ENCODE measurements at places on chromosomes 4 and X.

- peak; percentile 42 for DNase-seq
Measured at GRCh38 chr4:48896845-48897244, 9.7 kb downstream of the OCIAD2 start.

DNA sequence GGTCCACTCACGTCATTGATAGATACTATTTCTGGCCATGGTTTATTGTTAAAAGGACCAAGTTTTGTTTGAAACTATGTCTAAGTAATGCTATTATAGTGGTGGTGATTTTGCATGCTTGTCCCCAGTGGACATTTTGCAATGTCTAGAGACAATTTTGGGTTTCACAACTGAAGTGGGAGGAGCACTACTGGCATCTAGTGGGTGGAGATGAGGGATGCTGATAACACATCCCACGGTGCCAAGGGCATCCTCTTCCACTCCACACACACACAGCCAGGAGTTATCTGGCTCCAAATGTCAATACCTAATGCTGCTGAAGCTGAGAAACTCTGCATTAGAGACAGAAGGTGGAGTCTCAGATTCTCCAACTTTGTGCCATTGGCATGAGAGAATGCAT is 131.2 kb downstream of the FRMPD4 start:
- DNase-seq = peak; percentile 6

DNA sequence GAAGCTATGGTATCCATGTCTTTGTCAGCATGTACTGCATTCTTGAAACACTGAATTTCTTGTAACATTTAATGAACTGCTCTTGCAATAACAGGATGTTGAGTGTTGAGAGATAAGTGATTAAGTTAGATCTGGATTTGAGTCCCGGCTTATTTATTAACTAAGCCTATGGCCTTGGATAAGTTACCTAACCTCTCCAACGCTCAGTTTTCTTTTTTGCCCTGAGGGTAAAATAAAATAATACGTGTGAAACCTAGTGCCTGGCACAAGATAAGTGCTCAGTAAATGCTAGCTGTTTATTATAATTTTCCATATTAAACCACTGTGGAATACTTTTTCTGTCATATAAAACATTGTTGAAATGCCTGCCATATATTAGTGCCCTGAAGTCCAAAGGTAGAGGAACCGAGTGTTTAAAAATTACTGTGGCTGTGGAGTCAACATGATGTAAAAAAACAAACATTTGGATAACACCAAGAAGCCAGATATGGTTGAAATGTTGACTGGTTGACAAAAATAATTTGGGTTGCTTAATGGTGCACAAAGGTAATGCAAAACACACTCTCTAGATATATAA is 58.6 kb upstream of the ALB start:
- no peak for DNase-seq

GRCh38 chrX:6729626-6730025 is 194.7 kb upstream of the VCX3A start:
- no peak for DNase-seq

DNA sequence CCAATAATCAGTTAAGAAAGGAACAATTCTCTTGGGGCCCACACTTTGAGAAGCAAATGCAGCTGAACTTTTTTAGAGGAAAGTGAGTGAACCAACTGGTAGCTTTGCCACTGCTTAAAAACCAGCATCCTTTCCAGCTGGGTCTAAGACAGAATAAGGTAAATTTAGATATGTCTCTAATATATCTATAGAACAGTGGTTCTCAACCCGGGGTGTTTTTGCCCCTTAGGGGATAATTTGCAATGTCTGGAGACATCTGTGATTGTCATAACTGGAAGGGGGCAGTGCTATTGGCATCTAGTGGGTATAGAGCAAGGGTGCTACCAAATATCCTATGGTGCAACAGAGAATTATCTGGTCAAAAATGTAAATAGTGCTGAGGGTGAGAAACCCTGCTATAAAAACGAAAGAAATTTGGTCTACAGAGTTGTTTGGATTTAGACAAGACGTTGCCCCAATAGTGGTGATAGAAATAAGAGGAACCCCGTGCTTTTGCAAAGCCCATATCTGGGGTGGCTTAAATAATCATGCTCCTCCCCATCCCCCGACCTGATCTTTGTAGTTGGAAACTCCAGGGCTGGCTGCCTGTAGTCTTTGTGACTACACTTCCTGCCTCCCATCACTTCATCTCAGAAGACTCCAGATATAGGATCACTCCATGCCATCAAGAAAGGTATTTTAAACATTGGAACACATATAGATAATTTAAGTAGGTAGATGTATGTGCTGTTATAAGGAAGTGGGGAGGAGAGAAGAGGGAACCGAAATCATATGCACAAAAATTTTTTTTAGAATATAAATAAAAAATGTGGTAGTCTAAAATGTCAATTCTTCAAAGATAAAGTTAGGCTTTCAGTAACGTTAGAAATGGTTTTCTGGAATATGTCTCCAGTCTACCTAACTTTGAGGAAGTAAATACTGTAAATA is at the start of gene TLR7:
TSS of gene TLR7 (plus strand) at position 622 of the 927 bp plus-strand sequence. CDS start 507 bp downstream, outside the sequence.
- DNase-seq = no peak

DNA sequence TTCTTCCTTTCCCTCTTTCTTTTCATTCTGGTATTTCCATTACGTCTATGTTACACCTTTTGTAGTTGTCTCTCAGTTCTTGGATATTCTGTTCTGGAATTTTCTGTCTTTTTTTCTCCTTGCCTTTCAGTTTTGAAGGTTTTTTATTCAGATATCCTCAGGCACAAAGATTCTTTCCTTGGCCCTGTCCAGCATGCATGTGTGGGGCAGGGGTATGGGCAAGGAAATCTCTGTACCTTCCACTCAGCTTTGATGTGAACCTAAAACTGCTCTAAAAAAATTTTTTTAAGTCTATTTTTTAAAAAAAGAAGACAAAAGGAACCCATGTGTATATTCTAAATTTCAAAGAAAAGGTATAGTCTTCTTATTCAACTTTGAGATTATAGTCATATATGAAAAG is 180.5 kb downstream of the SOWAHB start:
- DNase-seq = no peak

- DNase-seq = no peak
Measured at GRCh38 chr4:53997898-53998297, 66.5 kb downstream of the CHIC2 start.

DNA sequence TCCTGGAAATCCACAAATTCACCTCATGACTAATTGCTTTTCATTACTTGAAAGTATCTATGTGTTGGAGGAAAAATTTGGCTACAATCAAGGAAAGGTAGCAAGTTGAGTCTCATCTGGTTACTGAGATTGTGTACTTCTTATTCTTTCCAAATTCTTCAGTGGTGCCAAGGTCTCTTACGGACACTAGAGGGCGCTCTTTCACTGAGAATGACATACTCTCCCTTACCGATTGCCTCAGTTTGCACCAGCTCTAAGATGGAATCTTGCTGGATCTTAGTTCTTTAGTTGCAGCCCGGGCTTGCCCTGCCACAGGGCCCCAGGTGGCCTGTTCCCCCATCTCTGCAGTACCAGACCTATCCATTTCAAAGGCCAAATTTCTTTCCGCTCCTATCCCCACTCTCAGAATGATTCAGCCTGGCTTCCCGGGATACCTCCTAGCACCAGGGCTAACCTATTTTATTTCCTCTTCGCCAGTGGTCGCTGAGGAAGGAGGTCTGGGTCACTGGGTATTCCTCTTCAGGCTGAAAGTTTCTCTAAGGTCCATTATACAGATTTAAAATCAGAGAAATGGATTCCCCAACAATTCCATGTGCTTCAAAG is 24.6 kb upstream of the GPR50 start:
- DNase-seq = peak; percentile 64

- no peak for DNase-seq
Measured at GRCh38 chr4:1385373-1386340, 20.6 kb downstream of the NKX1-1 start.

DNA sequence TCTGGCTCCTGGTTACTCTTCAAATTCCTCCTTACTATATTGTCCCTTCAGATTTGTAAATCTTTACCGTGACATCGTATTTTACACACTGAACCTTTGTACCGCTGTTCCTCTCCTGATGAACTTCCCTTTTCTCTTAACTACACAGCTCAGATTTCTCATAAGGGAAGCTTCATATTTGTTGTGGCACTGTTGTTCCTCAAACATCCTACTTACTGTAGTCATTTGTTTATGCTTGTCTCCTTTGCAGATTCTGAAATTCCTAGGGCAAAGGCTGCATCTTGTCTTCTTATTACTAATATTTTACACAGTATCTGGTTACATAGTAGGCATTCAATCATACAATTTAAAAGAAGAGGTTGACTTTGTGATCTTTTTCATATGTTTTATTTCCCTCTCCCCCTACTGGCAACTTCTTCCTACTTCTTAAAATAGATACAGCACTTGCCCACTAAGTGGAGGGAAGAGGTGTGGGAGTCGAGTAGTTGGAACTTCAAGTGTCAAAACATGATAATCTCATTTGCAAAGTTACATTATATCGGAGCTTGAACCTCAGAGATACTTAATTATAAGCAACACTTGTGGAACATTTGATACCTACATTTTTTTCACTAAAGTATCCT is 50.0 kb downstream of the TET2 start:
- DNase-seq = peak; percentile 57

GRCh38 chr4:181548873-181549575 is 694.2 kb upstream of the TENM3 start:
- peak; percentile 47 for DNase-seq

DNA sequence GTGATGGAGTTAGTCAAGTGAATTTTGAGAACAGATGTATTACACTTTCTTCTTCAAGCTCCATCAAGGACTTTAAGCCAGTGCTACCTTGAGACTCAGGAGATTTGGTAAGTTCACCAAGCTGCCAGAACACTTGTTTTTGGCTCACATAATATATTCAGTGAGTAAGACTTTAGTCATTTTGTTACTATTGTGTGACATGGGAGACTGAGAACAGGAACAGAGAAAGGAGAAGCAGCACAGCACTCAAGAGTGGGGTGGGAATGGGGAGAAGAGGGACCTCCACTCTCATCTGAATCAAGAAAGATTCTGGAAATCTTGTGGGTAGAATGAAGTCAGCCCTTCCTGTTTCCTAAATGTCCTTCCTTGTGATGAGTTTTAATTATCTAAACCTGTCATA is 87.3 kb upstream of the TET2 start:
- peak; percentile 10 for DNase-seq

Measured in NB4 (cell line).